Smooth muscle cell of trachea (primary cell): ENCODE measurements at places on chromosomes 12 and 14. TPM values are rescaled to one million over a fixed set of nuclear protein-coding genes. Genes with fewer than 3 reads are reported as not detected.

Gene ADAM21
- 0.99 and 1.5 TPM in 2 replicates for total RNA-seq

Gene CCDC197
- not detected in 2 replicates for total RNA-seq

Gene KCNK13
- total RNA-seq, result not detected in 2 replicates

Gene PIWIL1
- 0.17 TPM in 1 of 2 replicates, not detected in the other for total RNA-seq

Gene MARS1
- total RNA-seq, result 113 and 126 TPM in 2 replicates

Gene ZC3H14
- total RNA-seq, result 55.4 and 61.0 TPM in 2 replicates
